ENCODE measurements at places on chromosomes 7 and 10.

DNA sequence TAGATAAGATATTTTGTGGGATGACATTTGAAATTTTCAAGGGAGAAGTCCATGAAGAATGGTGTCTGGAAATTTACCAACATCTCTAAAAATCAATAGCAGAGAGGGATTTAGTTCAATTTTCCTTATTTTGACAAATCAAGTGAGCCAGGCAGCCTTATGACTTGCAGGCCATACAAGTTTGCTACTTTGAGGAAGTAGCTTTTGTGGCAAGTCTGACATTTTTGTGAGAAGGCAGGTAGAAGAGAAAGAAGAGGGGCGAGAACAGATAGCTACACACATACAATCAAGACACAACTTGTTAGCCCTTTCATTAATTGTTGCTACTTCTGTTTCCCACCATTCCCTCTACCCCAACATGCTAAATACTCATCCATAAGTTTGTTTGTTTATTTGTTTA lies 74.5 kb upstream of the OIT3 start:
- no peaks in the 10 kb centered on the region for H3K27me3 ChIP-seq
- no peak overlapping the region for H3K4me3 ChIP-seq
- no peak for DNase-seq
- H3K36me3 ChIP-seq, result no peaks in the 10 kb centered on the region
- no peaks in the 10 kb centered on the region for H3K4me1 ChIP-seq
- no peak overlapping the region for H3K27ac ChIP-seq

DNA sequence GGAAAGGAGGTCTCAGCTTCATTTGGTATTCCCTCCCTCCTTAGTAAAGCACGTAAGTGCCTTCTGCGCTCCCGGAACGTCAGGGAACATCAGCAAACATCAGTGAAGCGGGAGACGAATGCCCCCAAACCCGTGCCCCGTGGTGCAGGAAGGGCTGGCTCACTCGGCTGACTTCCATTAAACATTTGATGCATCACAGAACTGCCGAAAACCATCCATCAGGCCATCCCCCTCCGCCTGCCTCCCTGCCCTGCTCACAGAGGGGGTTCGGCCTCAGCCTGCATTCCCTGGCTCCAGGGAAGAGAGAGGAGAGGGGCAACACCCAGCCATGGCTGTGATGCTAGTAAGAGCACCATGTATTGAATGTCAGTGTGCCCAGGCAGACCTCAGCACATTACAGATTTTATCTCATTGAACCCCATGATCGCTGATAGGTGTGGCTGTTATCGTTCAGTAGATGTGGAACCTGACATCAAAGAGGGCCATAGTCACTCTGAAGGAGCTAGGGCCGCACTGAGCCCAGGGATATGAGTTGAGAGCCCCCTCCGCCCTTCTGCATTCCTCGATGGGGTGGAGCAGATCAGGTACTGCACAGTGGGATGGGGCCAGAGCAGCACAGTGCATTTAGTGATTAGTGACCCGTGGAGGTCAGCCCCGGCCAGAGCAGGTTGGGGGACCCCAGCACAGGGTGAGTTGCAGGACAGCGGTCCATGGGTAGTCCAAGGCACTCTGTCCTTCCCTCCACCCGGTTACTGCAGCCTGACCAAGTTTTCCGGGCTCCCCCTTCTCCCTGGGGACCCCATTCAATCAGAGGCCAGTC lies 146.4 kb downstream of the RPS24 start:
- H3K27ac ChIP-seq, result no peak overlapping the region
- no peak overlapping the region for H3K4me3 ChIP-seq
- no peaks in the 10 kb centered on the region for H3K36me3 ChIP-seq
- DNase-seq, result no peak
- no peaks in the 10 kb centered on the region for H3K27me3 ChIP-seq

GRCh38 chr7:128203047-128203491 lies 38.0 kb upstream of the LEP start:
- H3K27ac ChIP-seq, result no peak overlapping the region
- no peaks in the 10 kb centered on the region for H3K27me3 ChIP-seq
- H3K4me1 ChIP-seq, result no peaks in the 10 kb centered on the region
- H3K36me3 ChIP-seq, result no peaks in the 10 kb centered on the region

DNA sequence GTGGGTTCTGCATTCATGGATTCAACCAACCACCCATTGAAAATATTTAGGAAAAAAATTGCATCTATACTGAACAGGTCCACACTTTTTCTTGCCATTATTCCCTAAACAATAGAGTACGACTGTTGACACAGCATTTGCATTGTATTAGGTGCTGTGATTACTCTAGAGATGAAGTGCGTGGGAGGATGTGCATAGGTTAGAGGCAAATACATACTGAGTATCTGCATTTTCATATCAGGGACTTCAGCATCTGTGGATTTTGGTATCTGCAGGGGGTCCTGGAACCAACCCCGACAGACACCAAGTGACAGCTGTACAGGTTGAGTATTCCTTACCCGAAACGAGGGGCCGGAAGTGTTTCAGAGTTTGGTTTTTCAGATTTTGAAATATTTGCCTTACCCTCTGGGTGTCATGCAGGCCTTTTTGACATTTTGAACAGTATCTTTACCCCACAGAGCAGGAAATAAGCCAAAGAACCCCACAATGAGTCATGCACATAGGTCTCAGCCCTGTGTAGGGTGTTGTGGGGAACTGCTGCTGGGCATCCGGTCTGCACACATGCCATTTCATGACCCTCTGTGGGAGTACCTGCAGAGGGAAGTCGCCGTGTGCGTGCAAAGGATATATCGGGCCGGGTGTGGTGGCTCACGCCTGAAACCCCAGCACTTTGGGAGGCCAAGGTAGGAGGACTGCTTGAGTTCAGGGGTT lies 14.5 kb downstream of the NUDT5 start:
- H3K27ac ChIP-seq, result no peak overlapping the region
- no peak for DNase-seq
- peaks cover 6% of the 10 kb centered on the region for H3K36me3 ChIP-seq
- H3K4me1 ChIP-seq, result no peaks in the 10 kb centered on the region
- no peak overlapping the region for H3K4me3 ChIP-seq

GRCh38 chr7:117665368-117665767 lies 185.5 kb downstream of the CFTR start:
- H3K27me3 ChIP-seq, result no peaks in the 10 kb centered on the region
- no peak overlapping the region for H3K27ac ChIP-seq
- H3K36me3 ChIP-seq, result no peaks in the 10 kb centered on the region
- no peaks in the 10 kb centered on the region for H3K4me1 ChIP-seq

DNA sequence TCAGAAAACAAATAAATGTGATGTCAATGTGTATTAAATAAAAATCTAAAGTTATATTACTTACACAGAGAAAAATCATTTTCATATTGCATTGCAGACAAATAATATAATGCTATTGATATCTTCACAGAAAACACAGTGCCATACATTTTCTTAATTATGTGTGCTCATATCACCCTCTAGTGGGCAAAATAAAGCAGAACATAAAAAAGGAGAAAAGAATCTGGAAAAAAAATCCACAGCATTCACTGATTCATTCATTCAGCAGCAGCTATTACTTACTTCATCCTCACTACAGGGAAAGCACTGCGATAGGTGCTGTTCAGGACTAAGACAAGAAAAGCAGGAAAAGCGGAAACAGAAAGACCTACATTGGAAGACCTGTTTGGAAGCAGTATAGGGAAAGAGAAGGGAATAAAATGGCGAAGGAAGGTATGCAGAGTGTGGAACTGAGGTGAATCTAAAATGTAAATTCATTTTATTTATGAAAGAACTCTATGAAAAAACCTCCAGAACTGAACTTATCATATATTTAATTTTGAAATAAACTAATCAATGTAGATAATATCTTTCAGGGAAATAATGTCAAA lies 73.2 kb downstream of the POT1 start:
- DNase-seq, result no peak
- H3K27ac ChIP-seq, result no peak overlapping the region
- no peak overlapping the region for H3K4me3 ChIP-seq
- H3K36me3 ChIP-seq, result no peaks in the 10 kb centered on the region
- H3K27me3 ChIP-seq, result no peaks in the 10 kb centered on the region
- no peaks in the 10 kb centered on the region for H3K4me1 ChIP-seq

- H3K27ac ChIP-seq, result no peak overlapping the region
- H3K27me3 ChIP-seq, result no peaks in the 10 kb centered on the region
- H3K4me1 ChIP-seq, result no peaks in the 10 kb centered on the region
- H3K36me3 ChIP-seq, result no peaks in the 10 kb centered on the region
Measured at GRCh38 chr10:24762161-24762924, 38.7 kb upstream of the ARHGAP21 start.

DNA sequence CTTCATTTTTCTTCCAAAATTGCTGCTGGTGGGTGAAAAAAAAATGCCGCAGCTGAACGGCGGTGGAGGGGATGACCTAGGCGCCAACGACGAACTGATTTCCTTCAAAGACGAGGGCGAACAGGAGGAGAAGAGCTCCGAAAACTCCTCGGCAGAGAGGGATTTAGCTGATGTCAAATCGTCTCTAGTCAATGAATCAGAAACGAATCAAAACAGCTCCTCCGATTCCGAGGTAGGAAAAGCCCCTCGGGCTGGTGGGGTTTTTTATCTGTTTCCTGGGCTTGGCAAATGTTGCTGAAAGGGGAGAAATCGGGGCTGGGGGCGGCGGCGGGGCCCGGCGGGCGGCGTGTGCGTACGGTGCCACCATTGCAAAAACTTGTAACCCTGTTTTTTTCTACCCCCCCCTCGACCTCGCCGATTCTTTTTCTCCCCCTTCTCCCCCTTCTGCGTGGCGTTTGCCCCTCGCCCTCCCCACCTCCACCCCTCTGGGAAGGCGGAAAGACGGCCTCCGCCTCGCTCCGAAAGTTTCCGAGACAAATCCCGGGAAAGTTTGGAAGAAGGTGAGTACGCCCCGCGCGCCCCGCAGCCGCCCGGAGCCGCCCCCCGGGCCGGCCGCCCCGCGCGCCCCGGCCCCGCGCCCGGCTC lies 789 bp downstream of the TCF7L2 start:
- peaks cover 10% of the 10 kb centered on the region for H3K4me1 ChIP-seq
- DNase-seq, result peak; percentile 31
- peak overlapping the region; percentile 97 for H3K27ac ChIP-seq

- H3K4me1 ChIP-seq, result no peaks in the 10 kb centered on the region
- no peaks in the 10 kb centered on the region for H3K36me3 ChIP-seq
- no peak for DNase-seq
- H3K4me3 ChIP-seq, result no peak overlapping the region
- no peaks in the 10 kb centered on the region for H3K27me3 ChIP-seq
- H3K27ac ChIP-seq, result no peak overlapping the region
Measured at GRCh38 chr7:29370531-29371314, 176.1 kb downstream of the CHN2 start.

- H3K4me3 ChIP-seq, result no peak overlapping the region
- H3K27me3 ChIP-seq, result peaks cover 10% of the 10 kb centered on the region
- no peak for DNase-seq
- no peaks in the 10 kb centered on the region for H3K36me3 ChIP-seq
- H3K27ac ChIP-seq, result no peak overlapping the region
Measured at GRCh38 chr7:117480978-117481377, 1.2 kb downstream of the CFTR start.

DNA sequence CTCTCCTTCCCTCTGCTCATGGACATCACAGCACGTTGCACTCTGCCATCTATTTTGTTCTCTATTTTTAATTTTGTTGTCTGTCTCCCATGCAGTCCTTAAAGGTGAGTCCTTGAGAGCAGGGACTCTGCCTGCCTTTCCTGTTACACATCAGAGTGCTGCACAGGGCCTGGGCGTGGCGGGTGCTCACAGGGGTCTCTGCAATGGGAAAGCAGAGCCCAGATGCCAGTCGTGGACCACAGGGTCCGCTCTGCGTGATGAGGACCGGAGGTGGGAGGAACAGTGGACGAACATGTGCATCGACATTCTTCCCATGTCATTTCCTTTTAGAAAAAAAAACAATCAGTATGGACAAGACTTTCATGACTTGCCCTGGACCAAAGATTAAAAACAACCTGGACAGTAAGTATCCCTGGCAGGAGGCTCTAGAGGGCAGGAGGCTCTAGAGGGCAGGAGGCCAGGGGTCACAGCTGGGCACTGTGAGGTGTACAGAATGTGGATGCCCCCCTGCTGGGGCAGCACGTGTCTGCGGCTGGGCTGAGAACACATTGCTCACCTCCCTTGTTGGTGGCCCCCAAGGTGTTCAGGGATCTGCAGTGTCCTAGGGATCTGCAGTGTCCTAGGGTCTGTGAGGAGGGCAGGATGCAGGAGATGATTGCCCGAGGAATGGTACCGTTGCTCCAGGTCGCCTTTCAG lies 29.6 kb upstream of the ZNF488 start:
- no peaks in the 10 kb centered on the region for H3K27me3 ChIP-seq
- no peak for DNase-seq
- no peak overlapping the region for H3K27ac ChIP-seq
- no peaks in the 10 kb centered on the region for H3K36me3 ChIP-seq
- H3K4me3 ChIP-seq, result no peak overlapping the region
- no peaks in the 10 kb centered on the region for H3K4me1 ChIP-seq

- no peaks in the 10 kb centered on the region for H3K36me3 ChIP-seq
- H3K27me3 ChIP-seq, result peaks cover under 1% of the 10 kb centered on the region
Measured at GRCh38 chr7:151157645-151158329, 9.7 kb downstream of the GBX1 start.

DNA sequence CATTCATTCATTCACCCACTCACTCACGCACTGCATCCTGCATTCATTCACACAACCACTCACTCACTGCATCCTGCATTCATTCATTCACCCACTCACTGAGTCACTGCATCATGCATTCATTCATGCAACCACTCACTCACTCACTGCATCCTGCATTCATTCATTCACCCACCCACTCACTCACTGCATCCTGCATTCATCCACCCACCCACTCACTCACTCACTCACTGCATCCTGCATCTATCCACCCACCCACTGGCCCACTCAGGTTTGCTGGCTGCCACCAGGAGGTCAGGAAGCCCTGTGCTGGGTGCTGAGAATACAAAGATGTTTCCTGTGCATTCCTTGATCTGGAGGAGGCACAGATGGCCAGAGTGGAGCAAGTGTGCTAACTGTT lies 2.3 kb upstream of the SNX8 start:
- no peak for DNase-seq
- H3K36me3 ChIP-seq, result no peaks in the 10 kb centered on the region
- H3K4me3 ChIP-seq, result no peak overlapping the region
- H3K27me3 ChIP-seq, result no peaks in the 10 kb centered on the region

DNA sequence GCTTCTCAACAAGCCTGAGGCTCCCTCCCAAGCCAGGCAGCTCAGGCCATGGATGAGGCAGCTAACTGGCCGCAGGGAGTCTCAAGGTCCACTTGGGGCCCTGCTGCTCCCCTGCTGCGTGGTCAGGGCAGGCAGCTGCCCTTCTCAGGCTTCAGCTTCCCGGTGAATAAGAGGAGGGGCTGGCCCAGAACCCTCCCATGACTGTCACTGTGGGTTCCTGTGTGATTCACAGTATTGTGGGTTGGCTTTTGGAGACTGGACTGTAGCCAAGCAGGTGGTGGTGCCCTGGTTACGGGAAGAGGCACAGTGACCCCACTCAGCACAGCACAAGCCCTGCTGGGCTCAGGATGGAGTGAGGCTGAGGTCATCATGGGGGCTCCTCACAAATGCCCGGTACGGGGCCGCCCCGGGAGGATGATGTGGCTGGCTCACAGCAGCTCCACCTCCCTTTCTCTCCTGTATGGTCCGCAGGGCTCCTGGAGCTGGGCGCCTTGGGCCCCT lies 189.8 kb downstream of the HECW1 start:
- H3K4me1 ChIP-seq, result no peaks in the 10 kb centered on the region
- no peak overlapping the region for H3K27ac ChIP-seq
- no peaks in the 10 kb centered on the region for H3K27me3 ChIP-seq
- H3K36me3 ChIP-seq, result no peaks in the 10 kb centered on the region
- no peak overlapping the region for H3K4me3 ChIP-seq

- H3K27me3 ChIP-seq, result no peaks in the 10 kb centered on the region
- peak overlapping the region; percentile 72 for H3K4me3 ChIP-seq
- H3K4me1 ChIP-seq, result no peaks in the 10 kb centered on the region
- no peak for DNase-seq
Measured at GRCh38 chr10:110496553-110497437, 912 bp upstream of the DUSP5 start.
